ENCODE measurements at places on chromosomes 11 and 22.

DNA sequence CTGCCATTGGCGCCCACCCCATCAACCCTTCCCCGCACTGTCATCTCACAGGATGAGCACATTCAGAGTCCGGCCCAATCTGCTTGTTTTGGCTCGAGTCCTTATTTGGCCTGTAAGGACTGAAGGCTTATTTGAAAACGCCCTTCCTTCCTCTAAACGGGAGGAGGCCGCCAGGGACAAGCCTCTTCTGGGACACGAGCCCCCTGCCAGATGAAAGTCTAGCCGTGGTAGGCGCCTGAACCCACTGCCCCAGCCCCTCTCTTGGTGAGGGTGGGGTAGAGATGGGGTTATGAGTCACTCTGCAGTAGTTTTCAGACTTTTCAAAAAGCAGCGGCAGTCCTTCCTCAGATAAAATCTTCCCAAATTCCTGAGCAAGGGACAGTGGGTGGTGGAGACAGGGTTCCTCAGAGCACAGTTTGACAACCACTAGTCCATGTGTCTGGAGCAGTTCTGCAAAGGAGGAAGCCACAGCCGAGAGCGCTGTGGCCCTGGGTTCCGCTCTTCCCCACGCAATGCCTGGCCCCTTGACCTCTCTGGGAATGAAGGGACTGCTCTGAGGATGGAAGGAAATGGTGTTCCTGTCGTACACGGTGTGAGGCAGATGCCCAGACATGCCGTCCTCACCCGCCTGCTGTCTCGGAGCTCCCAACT lies 57.0 kb downstream of the MYH9 start:
- DNase-seq = no peak

DNA sequence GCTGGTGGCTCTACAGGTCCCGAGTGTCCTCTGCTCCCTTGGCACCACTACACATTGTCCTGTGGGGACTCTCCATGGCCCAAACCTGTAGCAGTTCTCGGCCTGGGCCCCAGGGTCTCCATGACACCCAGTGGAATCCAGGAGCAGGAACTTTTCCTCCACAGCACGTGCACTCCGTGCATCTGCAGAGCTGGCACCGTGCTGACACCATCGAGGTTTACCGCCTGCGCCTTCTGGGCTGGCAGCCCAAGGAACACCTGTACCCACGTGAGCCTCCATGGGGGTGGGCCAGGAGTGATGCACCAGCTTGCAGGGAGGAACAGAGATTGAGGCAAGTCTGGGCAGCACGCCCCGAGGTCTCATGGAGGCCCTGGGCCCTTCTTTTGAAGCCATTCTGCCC lies 25.2 kb downstream of the TSPAN32 start:
- DNase-seq = no peak

DNA sequence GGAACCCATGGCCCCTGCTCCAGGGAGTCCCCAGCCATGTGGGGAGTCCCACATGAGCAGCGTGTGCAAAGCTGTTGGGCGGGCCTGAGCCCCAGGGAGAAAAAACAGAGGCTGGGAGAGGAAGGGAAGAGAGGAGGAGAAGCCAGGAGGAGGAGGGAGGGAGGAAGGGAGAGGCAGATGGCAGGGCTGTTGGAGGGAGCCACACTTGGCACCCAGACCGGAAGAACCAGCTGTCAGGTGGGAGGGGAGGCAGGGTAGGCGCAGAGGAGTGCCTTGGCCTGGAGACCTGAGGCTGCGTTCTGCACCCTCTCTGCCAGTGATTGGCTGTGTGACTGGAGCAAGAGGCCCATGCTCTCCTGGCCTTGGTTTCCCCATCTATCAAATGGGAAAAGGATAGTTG lies 6.7 kb downstream of the SYNGR1 start:
- no peak for DNase-seq

- DNase-seq = no peak
These were observed 4.3 kb upstream of the GP1BB start for GRCh38 chr22:19719050-19719482.

DNA sequence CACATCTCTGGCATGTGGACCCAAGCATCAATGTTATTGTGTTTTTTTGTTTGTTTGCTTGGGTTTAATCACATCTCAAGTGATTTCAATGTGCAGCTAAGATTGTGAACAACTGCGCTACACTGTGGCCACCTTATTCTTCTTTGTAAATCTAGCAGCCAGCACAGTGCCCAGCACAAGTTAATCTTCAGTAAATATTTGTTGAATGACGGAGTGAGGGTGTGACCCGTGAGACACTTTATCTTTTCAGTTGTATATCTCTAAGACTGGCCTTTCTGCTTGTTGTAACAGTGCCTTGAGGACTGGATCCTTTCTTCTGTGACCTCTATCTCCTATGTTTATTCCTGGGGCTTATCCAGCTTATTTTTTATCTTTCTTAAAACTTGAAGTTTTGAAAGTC lies 21.4 kb upstream of the AMOTL1 start:
- no peak for DNase-seq

DNA sequence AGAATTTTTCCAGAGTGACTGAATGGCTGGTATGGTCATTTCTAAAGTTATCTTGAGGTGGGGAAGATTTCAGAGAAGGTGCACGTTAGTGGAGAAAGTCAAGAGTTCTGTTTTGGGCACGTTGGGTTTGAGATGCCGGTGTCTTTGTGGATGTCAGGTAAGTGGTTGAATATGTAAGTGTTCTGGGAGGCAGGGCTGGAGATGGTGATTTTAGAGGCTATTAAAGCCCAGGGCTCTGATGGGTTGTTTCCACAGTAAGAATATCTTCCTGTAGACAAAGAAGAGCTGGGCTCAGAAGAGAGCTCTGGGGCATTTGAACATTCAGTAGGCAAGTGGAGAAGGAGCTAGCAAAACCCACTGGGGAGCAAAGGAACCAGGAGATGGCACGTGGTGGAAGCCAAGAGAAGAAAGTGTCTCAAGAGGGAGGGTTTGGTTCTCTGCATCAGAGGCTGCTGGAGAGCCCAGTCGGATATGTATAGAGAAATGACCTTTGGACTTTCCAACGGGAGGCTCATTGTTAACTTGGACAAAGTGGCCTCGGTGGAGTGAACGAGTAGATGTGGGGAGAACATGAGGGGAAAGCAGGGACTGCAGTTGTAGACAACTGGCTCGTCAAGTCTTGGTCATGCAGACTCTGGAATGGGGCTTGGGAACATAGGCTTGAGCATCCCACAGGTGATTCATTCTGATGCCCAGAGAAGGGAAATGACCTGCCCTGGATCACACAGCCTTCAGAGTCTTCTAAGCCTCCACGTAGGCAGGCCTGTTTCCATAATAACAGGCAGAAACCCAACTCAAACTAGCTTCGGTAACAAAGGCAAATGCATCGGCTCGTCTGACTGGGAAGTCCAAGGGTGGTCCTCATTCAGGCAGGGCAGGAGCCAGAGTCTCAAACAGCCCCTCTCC lies 98.4 kb upstream of the PARVA start:
- DNase-seq = no peak

GRCh38 chr11:120210626-120211521 lies at the start of gene OAF:
TSS of gene OAF (plus strand) at chr11:120211032. CDS start at chr11:120211280, 248 bp downstream.
- DNase-seq = peak; percentile 78
